ELR (cell line): ENCODE measurements at places on chromosomes 4 and X.
A peak's percentile ranks its signal among the peaks of the same experiment; 100 is the strongest.

DNA sequence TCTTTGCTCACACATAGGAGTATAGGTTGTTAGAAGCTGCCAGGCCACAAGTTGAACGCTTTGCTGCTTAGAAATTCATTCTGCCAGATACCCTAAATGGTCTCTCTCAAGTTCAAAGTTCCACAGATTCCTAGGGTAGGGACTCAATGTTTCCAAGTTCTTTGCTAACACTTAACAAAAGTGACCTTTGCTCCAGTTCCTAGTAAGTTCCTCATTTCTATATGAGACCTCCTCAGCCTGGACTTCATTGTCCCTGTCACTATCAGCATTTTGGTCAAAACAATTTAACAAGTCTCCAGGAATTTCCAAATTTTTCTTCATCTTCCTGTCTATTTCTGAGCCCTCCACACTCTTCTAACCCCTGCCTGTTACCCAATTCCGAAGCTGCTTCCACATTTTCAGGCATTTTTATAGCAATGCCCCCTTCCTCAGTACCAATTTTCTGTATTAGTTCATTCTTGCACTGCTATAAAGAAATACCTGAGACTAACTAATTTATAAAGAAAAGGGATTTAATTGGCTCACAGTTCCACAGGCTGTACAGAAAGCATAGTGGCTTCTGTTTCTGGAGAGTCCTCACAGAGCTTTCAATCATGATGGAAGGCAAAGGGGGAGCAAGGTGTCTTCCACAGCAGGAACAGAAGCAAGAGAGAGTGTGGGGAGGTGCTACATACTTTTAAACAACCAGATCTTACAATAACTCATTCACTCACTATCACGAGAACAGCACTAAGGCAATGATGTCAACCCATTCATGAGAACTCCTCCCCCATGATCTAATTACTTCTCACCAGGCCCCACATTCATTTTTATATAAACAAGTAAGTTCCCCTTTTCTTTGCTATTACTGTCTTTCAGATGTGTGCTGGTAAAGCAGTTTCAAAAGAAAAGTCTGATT lies 11.5 kb upstream of the TLR1 start:
- peak; percentile 8 for DNase-seq

- peak; percentile 1 for DNase-seq
Observed at GRCh38 chrX:15416133-15416993, 32.1 kb upstream of the VEGFD start.

GRCh38 chr4:74531963-74532794 lies 87.2 kb downstream of the AREG start:
- peak; percentile 85 for DNase-seq

GRCh38 chr4:96097040-96097607 lies 257.2 kb downstream of the PDHA2 start:
- DNase-seq: no peak

GRCh38 chr4:12635629-12636028 lies 848.5 kb downstream of the RAB28 start:
- no peak for DNase-seq

GRCh38 chr4:145731028-145731427 lies 51.1 kb downstream of the C4orf51 start:
- DNase-seq: no peak

- peak; percentile 51 for DNase-seq
Observed at GRCh38 chr4:39043861-39044363, 11.7 kb upstream of the TMEM156 start.

- no peak for DNase-seq
Observed at GRCh38 chrX:154730253-154730891, 20.5 kb downstream of the GAB3 start.

- no peak for DNase-seq
Observed at GRCh38 chr4:117224256-117224655, 138.9 kb upstream of the TRAM1L1 start.

- peak; percentile 45 for DNase-seq
Observed at GRCh38 chr4:10622728-10623127, 61.8 kb downstream of the CLNK start.

GRCh38 chrX:136531951-136532350 lies at the start of gene VGLL1:
TSS of gene VGLL1 (plus strand) at chrX:136532215. CDS start at chrX:136536021, 3,806 bp downstream.
- no peak for DNase-seq

DNA sequence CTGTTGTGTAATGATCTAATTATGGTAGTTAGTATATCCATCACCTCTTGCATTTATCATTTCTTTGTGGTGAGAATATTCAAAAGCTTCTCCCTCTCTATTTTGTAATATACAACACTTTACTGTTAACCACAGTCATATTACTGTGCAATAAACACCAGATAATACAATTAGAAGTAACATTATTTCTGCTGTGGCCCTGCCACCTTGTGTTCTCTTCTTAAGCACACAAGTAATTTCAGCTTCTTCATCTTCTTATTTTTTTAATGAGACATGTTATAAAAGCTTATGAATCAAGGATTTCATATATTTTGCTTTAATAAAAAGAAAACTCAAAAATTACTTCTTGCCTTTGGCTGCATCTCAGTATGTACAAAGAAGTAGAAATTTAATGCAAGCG lies 675.2 kb upstream of the INTU start:
- DNase-seq: peak; percentile 30

DNA sequence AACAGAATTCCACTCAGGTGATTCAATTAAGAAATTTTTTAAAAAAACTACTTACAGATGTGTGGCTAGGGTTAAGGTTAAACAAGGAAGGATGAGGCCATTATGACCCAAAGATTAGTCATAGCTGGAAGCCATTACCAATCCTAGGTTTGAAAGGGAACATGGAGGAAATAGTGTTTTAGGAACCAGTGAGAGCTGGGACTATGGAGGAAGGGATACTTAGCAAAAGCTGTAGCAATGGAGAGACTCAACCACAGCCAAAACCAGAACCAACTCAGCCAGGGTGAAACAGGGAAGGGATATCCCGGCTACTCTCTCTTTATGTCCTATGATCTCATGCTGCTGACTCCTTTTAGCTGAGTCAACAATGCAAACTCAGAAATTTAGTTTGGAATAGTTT lies 148.6 kb upstream of the CNKSR2 start:
- DNase-seq: peak; percentile 16

DNA sequence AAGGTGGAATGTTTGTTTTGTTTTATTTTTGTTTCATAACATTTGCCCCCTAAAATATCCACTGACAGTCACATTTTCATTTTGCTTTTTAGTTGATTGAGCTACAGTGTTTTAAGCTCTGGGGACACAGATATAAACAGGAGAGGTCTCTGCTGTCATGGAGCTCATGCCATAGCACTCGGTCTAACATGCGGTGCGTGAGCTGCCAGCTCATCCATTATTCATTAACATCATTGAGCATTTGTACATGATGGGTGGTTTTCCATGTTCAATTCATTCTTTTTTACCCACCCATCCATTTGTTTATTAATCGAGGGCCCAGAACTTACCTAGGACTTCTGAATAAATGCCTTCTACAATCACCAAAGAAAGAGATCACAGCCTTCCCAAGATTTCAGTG lies 150.1 kb upstream of the SFRP2 start:
- no peak for DNase-seq

- no peak for DNase-seq
Observed at GRCh38 chr4:102665527-102665926, 95.2 kb downstream of the MANBA start.

GRCh38 chr4:31467781-31468180 lies 747.6 kb downstream of the PCDH7 start:
- peak; percentile 50 for DNase-seq

GRCh38 chr4:137310166-137310565 lies 222.1 kb downstream of the PCDH18 start:
- DNase-seq: peak; percentile 1

DNA sequence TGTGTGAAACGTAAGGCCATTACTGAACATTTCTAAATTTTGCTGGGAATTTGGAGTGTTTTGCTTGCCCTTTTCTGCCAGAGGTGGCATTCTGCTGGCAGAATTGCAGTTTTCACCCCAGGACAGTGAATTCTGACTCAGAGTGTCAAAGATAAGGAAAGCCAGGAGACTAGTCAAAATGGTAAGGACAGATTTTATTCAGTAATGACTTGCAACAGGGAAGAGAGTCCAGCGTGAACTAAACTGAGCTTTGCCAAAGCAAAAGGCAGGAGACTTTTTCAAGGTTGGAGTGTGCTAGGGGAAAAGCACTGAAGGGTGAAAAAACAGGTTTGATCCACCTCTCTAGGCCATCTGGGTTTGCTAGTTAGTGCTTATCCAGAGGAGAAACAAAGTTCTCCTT lies 19.4 kb downstream of the MRFAP1 start:
- no peak for DNase-seq

DNA sequence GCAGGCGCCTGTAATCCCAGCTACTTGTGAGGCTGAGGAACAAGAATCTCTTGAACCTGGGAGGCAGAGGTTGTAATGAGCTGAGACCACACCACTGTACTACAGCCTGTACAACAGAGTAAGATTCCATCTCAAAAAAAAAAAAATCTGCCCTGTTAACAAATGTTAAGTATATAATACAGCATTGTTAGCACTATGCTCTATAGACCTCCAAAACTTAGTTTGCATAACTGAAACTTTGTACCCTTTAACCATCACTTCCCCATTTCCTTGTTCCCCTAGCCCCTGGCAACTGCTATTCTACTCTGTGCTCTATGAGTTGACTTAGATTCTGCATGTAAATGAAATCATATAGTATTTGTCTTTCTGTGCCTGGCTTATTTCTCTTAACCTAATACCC lies 76.7 kb downstream of the TAB3 start:
- DNase-seq: no peak

DNA sequence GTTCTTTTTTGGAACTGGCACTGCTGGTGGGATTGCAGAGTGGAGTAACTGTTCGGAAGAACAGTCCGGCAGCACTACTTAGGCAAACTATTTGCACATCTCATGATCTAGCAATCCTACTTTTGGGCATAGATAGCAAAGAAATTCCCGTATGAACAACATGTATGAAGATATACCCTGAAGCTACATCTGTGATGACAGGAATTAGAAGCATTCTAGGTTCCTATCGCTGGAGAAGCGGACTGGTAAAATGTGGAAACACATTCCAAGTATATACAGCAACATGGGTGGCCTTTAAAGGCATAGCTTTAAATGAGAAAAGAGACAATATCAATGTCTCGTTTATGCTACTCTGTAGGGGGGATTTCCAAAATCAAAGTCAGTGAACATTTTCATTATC lies 3.1 kb downstream of the DCAF16 start:
- DNase-seq: no peak

DNA sequence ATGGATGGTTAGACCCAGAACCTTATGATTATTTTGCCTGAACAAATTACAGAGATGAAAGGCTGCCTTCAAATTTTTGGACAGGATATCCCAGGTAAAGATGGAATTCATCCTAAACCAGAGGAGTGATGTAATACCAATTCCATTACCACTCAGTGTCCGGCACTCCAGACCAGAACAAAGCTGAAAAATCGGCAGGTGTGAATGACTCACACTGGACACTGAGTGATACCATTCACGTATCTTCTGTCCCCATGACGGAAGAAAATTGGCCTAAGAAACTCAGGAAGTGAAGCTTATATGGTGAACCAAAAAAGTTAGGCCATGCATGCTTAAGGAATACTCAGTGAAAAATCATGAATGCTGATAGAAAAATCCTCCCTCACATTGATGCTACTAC lies 34.5 kb downstream of the PALLD start:
- no peak for DNase-seq

- DNase-seq: no peak
Observed at GRCh38 chr4:8644461-8644891, 51.9 kb downstream of the CPZ start.
